Activated gamma-delta T cell treated with Interleukin-2 at 50 U/mL for 16 hours (primary cell): ENCODE measurements at places on chromosomes 2 and 18.

GRCh38 chr2:218446547-218446946 is 27.6 kb downstream of the VIL1 start:
- DNase-seq = no peak

DNA sequence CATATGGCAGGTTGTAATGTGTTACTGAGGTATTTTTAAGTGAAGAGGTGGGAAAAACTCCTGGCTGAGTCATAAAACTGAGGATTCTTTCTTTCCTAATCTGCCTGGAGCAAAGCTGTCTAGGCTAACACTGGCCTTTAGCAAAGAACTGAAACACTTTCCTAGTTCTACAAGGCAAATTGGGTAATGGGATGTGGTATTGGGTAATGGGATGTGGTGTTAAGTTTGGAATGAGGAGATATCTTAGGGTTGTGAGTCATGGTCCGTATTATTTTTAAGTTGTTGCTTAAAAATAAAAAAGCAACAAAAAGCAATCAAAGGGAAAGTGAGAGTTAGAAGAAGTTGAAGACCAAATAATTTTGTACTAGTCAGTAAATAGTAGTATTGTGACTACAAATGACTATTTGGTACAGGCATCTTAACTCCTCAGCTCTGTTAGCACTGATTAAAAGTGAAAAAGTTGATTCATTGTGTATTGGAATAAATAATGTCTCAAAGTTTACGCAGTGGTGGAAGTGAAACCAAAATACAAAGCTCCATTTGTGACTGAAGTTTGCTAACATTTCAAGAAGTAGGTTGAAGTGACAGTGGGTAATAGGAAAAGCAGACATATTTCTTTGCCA is 216.8 kb downstream of the CAMKMT start:
- DNase-seq = no peak

DNA sequence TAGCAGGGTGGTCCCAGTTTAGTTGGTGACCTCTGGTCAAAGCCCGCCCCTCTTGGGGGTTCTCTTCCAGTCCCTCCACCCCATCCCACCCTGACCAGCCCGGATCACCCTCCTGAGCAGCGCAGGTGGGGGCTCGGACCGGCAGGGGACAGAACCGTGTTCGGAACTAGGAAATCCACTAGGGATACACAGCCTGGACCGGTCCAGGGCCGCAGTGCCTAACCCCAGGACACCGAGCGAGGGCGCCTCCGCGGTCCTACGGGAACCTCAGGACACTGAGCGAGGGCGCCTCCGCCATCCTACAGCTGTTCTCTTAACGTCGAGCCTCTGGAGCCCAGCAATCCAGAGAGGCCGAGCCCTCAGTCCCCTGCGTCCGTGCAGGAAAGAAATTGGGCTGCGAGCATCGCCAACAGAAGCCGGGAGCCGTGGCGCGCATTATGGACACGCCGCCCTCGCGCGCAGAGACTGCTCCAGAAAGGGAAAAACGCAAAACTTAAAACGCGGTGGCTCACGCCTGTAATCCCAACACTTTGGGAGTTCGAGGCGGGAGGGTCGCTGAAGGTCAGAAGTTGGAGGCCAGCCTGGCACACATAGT is 8.5 kb downstream of the RAX start:
- no peak for DNase-seq

- DNase-seq = no peak
Measured at GRCh38 chr2:187693923-187694322, 139.7 kb upstream of the TFPI start.

GRCh38 chr18:1784113-1784512 is 787.2 kb downstream of the METTL4 start:
- DNase-seq = no peak

GRCh38 chr2:232458661-232459418 is 2.9 kb downstream of the ALPI start:
- no peak for DNase-seq
